ENCODE measurements at places on chromosomes 13 and 19.

DNA sequence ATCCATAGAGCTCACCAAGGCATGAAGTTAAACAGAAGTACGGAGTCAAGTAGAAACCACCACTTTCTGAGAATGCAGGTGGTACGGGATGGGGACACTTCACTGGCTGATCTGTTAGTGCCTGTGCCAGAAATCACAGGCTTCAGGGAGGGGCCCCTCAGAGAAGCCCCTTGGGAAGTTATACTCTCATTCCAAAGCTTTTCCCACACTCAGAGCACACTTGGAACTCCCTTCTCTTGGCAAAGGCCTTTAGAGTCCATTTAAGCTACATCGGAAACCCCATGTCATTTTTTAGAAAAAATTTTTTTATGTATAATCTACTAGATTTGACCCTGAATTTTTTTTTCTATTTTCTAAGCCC, 80.7 kb upstream of the WASF3 start:
- DNase-seq: no peak

DNA sequence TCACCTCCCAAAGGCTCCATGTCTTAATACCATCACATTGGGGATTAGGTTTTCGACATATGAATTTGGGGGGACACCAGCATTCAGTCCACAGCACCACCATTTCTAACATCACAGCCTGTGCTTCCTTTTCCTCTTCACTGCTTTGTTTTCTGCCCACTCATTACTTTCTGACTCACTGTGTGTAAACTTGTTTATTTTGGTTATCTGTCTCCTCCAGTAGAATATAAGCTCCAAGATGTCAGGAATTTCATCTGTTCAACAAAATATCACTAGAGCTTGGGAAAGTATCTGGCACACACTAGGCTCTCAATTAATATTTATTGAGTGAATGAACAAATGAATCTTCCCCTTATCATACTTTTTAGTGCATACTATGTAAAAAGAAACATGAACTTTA, 152.0 kb downstream of the NUFIP1 start:
- no peak for DNase-seq

DNA sequence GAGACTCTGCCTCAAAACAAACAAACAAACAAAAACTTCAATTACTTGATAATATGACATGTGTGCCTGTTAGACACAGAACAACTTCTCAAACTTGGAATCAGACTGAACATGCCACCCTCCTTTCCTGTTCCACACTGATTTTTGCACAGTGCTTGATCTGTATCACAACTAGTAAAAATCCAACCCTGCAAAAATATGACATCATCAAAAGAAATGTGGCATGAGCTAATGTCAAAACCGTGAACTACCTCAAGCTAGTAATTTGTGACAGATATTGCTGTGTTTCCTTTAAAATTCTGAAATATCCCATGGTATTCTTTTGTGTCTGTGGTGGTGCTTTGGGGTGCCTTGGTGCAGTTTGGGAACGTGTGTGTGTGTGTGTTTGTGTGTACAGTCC, 8.2 kb downstream of the MYCBP2 start:
- DNase-seq: no peak

DNA sequence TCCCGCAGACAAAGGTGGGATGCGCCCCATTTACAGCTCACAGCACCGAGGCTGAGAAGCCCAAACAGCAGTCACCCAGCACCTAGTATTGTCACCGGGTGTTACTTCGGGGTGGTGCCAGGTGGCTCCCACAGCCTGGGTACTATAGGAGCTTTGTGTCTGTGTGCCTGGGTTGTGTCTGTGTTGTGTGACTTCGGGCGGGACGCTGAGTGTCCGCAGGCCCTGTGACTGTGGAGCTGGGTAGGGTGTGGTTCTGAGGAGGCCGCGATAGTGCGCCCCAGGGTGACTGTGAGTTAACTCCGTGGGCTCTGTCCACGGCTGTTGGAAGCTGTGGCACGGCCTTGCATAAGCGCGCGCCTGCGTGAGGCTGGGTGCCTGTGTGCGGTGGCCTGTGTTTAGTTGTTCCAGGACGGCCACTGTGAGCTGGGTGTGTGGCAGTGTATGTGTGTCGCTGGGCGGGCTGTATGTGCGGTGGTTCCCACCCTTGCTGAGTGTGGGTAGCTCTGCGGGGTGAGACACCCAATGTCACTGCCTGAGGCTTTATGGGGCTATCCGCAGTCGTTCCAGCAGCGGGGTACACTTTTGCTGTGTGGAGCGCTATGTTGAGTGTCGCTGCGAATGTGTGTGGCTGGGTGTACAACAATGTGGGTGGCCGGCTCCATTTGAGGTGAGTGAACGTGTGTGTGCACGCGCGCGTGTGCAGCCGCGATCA, 559 bp upstream of the SSBP4 start:
- no peak for DNase-seq

DNA sequence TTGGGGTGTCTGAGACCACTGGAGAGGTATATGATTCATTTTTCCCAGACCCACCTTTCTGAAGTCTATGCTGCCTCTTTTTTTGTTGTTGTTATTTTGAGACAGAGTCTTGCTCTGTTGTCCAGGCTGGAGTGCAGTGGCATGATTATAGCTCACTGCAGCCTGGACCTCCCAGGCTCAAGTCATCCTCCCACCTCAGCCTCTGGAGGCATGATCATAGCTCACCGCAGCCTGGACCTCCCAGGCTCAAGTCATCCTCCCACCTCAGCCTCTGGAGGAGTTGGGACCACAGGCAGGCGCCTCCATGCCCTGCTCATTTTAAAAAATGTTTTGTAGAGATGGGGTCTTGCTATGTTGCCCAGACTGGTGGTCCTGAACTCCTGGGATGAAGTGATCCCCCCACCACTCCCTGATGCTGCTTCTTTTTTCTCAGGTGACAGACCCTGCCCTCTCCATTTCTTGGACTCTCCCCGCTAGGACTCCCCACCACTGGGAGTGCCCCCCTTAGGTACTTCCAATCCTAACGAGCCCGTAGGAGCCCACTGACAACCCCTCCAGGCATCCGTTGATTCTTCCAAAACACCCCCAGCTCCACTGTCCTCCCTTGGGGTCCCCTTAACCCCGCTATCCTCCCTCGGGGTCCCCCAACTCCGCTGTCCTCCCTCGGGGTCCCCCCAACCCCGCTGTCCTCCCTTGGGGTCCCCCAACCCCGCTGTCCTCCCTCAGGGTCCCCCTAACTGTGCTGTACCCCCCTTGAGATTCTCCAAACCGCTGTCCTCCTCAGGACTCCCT, 45.4 kb downstream of the ARHGEF18 start:
- DNase-seq: no peak

DNA sequence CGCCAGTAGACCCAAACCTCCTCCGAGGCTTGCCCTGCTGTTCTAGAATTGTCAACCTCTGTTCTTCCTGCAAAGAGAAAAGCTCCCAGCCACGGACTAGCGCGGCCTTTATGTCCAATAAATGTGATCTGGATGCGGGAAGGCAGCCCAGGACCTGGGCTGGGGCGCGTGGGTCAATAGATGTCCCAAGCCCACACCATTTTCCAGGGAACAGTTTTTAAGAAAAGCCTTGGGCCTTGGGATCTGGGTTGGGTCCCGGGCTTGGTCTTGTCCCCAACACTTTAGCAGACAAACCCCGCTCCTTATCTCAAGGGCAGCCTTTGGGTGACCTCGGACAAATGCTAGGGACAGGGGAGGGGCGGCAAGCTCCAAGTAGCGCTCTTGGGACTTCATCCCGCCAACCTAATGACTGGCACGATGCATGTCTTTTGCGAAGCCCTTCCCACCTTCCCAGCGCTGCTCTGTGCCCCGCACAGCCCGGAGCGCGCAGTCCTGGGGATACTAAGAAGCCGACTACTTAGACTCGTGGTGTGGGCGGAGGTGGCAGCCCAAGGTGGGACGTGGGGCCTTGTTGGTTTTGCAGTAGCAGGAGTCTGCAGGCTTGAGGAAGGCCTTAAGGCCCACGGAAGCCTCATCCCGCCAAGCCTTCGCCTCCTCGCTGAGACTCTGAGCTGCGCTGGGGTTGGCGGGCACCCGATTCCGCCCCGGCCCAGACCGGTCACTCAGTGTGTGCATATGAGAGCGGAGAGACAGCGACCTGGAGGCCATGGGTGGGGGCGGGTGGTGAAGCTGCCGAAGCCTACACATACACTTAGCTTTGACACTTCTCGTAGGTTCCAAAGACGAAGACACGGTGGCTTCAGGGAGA, 10.8 kb downstream of the SOX21 start:
- DNase-seq: no peak

DNA sequence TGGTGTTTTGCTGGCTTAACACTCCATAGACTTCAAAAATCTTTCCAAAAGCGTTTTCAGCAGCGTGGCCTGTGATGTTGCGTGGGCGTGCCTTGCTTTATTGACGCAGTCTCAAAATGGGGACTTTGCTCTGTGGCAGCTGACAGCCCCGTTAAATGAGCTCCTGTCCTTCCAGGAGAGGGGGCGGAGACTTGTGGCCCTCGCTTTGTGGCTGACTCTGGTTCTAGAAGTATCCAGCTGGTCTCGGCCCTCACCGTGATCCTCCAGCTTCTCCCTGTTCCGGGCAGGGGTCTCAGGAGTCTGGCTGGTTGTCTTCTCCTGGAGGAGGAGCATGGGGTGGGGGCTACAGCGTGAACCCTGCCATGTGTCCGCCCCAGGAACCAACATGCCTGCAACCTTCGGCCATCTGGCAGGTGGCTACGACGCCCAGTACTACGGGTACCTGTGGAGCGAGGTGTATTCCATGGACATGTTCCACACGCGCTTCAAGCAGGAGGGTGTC, 8.4 kb upstream of the ZNF554 start:
- DNase-seq: no peak

GRCh38 chr19:48568345-48568886, 16.4 kb downstream of the SULT2B1 start:
- no peak for DNase-seq

- no peak for DNase-seq
Measured at GRCh38 chr13:40223585-40223984, 442.9 kb downstream of the FOXO1 start.

GRCh38 chr19:41870401-41870873, 6.6 kb upstream of the CD79A start:
- DNase-seq: no peak

DNA sequence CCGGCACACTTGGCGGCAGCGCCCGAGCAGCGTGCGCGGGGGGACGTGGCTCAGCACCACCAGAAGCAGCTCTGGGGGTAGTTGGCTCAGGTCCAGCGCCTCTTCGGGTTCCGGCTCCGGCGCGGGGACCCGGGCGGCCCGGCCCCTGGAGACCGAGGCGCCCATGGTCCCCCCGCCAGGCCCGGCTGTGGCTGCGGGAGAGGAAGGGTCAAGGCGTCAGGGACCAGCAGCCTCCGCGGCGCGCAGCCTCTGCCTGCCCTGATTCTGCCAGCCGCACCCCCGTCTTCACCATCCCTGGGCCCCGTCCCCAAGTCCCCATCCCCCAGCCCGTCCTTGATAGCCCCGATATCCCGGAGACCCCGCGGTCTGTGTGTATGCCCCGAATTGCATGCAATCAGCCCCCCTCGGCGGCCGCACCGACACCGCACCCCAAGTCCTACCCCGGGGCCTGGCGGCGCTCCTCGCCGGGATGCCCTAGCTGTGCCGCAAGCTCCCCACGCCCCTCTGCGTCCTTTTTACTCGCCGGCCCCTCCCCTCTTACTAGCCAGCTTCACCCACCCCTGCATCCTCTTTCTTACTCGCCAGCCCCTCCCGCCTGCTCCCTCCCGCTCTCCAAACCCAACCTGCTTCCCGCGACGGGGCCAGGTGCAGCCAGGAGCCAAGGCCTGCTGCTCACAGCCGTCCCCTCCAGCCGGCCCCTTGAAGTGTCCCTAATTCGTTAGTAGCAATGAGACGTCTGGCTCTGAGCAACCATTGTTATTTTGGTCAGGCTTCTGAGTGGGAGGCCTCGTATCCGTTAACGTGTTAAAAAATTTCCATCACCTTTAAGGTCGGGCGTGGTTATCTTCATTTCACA, at the start of gene FBXO27:
Gene FBXO27 (minus strand): TSS at position 487 of the 856 bp plus-strand sequence. CDS start 322 bp downstream, at position 165.
- no peak for DNase-seq

GRCh38 chr19:53394522-53394973, 401 bp upstream of the ZNF765 start:
- no peak for DNase-seq

DNA sequence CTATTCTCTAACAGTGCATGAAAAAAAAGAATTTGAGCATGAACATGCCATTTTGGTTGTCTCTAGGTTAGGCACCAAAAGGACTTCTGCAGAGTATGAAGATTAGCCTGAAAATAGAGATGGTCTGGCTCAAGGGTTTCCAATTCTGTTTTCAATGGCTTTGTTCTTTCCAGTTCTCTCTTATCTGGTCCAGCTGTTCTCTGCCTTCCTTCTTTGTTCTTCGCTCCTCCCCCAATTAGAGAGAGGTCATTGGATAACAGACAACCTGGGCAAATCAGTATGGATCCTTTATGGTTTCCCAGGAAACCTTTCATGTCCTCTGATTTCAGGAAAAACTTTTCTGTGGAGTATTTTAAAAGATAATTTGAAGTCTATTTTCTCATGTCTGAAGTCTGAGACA, 623.4 kb downstream of the PCDH17 start:
- no peak for DNase-seq

DNA sequence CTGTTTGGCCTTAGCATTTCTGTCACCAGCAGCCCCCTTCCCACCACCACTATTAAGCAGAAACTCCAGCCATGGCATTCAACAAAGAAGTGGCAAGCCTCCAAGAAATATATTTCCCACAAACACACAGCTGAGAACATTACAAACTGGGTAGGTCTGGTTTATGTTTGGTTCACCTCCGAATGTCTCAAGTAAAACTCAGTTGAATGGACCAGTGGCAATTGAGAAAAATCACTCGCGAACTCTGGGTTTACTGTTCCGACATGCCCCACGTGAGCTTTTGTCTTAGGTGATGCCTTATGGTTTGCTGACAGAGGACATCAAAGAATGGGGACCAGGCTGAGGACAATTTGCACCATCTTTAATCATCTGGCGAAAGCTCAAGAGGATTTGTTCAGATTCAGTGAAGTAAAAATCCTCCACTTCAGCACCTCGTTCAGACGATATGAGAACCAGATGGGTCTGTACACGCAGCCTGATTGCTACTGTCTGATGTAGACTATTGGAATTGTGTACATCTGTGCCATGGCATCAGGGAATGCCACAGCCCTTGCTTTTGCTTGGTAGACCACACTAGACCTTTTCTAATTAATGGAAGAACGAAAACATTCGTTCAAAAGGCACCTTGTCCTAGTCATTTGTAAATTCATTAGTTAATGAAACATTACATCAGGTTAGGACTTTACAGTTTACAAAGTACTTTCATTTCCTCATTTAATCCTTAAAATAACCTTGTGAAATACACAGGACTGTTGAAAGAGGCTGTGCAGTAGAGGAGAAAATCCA, 59.4 kb downstream of the SLC10A2 start:
- DNase-seq: no peak

DNA sequence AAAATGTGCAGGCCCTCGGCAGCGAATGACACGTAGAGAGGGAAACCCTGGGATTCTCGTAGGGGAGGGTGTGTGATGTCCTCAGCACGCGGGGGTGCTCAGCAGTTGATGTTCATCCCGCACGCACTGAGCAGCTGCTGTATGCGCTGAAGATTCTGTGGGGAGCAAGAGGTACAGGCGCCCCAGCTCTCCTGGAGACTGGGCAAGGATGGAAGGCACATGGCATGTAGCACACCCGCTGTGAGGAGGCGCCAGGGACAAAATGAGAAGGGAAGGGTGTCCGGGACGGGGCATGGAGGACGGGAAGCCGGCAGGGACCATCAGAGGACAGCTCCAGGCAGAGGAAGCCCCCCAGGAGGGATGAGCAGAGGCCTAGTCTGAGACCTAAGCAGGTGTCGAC, 15.4 kb downstream of the ATP11A start:
- no peak for DNase-seq

- no peak for DNase-seq
Measured at GRCh38 chr13:47932950-47933923, 67.8 kb downstream of the SUCLA2 start.
